Stimulated activated CD4-positive, alpha-beta T cell treated with anti-CD3 and anti-CD28 coated beads, Interleukin-15, amount 100 ng/mL, for 1 hour (primary cell): ENCODE measurements at places on chromosomes 11 and 22.

DNA sequence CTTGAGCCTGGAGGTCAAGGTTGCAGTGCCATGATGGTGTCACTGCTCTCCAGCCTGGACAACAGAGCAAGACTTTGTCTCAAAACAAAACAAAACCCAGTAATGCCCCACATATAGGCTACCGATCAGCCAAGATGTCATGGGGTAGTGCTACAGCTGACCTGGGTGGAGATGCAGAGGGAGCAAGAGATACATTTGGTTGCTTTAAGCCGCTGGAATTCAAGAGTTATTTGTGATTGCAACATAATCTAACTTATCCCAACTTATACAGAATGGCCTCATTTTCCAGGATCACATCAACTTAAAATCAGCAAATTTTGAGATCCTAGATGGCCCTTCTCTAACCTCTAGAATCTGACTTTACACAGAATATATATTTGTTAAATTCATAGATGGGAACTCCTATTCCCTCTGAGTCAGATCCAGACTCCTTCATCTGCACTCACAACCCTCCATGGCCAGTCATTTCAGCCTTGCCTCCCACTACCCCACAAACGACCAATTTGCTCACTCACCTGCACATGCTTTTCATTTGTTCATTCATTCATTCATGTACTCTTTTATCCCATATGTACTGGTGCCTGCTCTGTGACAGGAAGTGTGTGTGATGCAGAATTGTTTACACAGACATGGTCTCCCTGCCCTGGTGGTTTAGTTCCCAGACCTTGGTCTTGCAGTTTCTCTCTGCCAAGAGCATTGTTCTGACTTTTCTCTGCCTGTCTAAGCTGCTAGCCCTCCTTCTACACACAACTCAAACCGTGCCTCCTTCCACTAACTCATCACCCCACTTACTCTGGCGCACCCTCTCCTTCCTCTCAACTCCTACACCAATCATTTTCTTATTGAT, 24.1 kb upstream of the APLNR start:
- DNase-seq: no peak

- no peak for DNase-seq
These were observed 45.8 kb upstream of the CXCR5 start for GRCh38 chr11:118837868-118838267.

DNA sequence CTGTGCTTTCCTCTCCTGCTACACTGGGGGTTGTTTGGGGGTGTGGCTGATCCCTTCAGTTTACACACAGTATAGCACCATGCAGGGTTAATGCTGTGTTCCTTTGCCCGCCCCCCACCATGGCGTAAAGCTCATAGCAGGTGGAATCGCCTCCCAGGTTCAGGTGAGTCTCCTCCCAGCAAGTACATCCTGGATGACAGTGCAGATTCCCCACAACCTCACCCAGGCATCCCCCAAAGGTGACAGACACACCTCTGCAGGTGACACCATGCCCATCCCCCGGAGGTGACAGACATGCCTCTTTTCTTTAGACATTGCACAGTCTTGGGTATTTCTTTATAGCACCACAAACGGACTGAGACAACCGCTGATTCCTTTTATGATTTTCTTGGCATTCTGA, 343.7 kb downstream of the BRD1 start:
- no peak for DNase-seq

GRCh38 chr11:88352139-88352538, 14.6 kb upstream of the CTSC start:
- DNase-seq: no peak

DNA sequence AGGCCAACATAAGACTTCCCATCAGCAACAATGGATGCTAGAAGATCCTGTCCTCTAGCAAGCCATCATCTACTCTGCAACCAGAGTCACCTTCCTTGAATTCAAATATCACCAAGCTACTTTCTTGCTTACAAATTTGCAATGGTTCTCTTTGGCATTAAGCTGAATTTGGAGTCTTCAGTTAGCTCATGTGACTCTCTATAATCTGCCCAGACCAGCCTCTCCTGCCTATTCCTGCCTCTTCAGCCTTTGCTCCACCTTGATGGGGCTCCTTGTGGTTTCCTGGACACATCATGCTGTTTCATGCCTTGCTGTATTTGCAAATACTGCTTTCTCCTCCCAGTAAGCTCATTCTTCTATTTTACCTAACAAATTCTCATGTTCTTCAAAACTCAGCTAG, 82.3 kb downstream of the RASSF10 start:
- no peak for DNase-seq

DNA sequence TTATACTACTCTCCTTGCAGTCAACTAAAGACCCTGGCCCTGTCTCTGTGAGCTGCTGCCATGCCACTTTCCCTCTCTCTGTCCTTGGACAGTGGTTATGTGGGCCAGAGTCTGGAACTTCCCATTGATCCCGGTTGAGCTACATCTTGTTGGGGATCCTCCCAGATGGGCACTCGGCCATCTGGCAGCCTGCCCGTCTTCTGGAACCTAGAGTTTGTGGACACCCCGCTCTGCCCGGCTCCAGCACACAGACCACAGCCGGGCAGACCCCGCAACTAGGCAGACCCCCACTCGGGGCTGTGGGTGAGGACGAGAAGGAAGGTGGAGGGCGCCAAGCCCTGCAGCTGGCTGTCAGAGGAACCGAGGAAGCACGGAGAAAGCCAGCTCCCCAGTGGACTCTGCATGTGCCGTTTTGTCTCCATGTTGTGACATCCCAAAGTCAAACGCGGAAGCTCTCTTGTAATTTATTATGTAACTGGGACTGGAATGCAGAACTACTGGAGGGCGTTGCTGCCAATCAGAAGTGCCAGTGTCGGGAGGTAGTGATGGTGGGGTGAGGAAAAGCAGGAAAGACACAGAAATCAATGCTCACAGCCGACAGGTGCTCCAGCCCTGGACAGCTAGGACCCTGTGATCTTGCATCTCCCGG, 207.7 kb downstream of the CEP164 start:
- no peak for DNase-seq

DNA sequence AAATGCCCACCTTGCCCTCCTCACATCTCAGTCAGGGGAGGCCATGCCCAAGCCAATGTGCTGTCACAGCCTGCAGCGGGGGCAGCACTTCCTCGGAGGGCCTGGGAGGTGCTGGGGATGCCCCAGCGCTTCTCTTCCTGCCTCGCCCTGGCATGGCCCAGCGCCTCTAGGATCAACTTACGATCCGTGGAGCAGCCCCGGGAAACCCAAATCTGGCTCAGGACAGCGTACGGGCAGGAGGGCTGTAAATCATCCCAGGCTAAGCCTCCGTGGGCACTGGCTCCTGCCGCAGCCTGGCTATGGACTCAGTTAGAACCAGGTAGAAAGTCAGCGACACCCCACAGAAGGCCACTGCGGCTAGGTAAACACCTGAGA, 60.9 kb upstream of the EMID1 start:
- no peak for DNase-seq

GRCh38 chr11:8732748-8733241, 50.2 kb downstream of the RPL27A start:
- no peak for DNase-seq

- DNase-seq: no peak
These were observed 1.3 kb downstream of the EIF3M start for GRCh38 chr11:32584921-32585320.

DNA sequence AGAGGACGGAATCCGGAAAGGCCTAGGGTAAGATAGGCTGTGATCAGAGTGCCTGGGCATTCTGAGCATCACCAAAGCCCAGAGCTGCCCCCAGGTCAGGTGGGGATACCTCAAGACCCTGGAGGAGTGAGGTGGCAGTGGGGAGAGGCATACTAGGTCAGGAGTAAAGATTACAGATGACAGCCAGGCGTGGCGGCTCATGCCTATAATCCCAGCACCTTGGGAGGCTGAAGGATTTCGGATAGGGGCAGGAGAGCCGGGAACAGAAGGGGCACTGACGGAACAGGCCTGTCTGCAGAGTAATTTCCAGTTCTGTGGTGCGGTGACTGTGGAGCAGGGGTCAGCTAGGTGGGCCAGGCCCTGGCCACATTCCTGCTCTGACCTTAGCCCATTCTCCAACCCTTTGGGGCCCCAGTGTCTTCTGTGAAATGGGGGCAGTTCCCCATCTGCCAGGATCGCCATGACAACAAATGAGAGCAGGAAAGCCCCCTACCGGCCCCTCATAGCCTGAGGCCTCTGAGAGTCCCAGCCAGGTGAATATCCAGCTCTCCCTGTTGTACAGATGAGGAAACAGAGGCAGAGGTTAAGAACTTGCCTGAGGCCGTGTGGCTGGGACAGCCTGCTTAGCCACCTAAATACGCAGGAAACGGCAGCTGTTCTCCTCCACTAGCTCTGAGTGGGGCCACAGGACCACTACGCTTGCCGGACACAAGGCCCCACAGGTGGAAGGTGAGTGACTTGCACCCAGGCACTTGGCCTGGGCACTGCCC, 9.2 kb downstream of the BAD start:
- no peak for DNase-seq

DNA sequence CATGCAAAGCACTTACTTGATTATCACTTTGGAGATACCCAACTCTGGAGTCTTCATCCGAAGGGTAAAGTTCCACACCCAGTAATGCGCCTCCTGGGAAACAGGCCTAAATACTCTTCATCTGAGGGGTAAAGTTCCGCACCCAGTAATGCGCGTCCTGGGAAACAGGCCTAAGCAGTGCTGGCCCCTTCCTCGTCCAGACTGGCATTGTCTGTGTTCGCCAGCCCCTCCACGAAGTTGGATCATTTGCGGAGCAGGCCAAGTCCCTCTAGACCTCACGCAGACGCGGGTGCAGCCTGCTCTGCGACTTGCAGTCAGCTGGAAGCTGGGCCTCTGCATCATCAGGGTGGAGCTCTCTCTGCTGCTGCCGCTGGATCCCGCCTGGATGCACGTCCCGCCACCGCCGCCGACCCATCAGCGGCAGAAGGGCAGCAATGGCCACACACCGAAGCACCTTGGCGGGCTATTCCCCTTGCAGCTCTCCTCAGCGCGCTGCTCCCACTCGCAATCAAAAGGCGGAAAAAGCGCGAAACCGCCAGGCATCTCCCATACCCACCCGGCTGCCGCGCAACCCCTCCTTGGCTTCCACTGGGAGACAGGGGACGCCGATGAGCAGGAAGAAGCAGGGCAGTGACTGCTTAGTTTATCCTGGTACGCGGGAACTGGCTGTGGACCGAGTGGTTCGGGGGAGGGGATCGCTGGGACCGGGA, 34.1 kb upstream of the GLYATL1 start:
- DNase-seq: no peak
